Skin of body (tissue), 3 donors: ENCODE measurements at places on chromosomes 3 and 15. TPM values are rescaled to one million over a fixed set of nuclear protein-coding genes. Genes with fewer than 3 reads are reported as not detected.

The SCAMP5 gene
- total RNA-seq, result 3.2 TPM

The HCLS1 gene
- total RNA-seq, result 9.1 TPM

The CCR5 gene
- total RNA-seq, result 0.10 TPM

The TCAIM gene
- 18.4 TPM for total RNA-seq

The ACP3 gene
- 21.8 TPM for total RNA-seq

The FILIP1L gene
- total RNA-seq, result 40.1 TPM

The ADPRH gene
- 2.7 TPM for total RNA-seq

The ACTRT3 gene
- 1.7 TPM for total RNA-seq

The MESP2 gene
- total RNA-seq, result 0.30 TPM

The PRICKLE2 gene
- total RNA-seq, result 34.0 TPM

The CEMIP gene
- 6.5 TPM for total RNA-seq

The CACNA2D2 gene
- total RNA-seq, result 1.4 TPM

The B3GNT5 gene
- 23.4 TPM for total RNA-seq

The OR5H2 gene
- not detected for total RNA-seq

The ST3GAL6 gene
- 11.2 TPM for total RNA-seq

The DPPA4 gene
- total RNA-seq, result 1.5 TPM

The RTP1 gene
- not detected for total RNA-seq

The ALAS1 gene
- total RNA-seq, result 31.4 TPM

The PLA1A gene
- total RNA-seq, result 0.20 TPM

The SLCO2A1 gene
- total RNA-seq, result 3.7 TPM

The TRA2B gene
- total RNA-seq, result 170 TPM

The LIPC gene
- total RNA-seq, result 0.30 TPM

The OR4F15 gene
- total RNA-seq, result not detected

The PLSCR5 gene
- total RNA-seq, result not detected

The SLC2A2 gene
- total RNA-seq, result not detected

The TMCO5A gene
- total RNA-seq, result not detected

The SPTBN5 gene
- total RNA-seq, result 1.7 TPM

The CYP8B1 gene
- not detected for total RNA-seq

The WDR72 gene
- total RNA-seq, result 0.69 TPM

The GOLGA6L9 gene
- total RNA-seq, result 3.7 TPM

The ADIPOQ gene
- 86.7 TPM for total RNA-seq

The GP5 gene
- 0.39 TPM for total RNA-seq

The CP gene
- 1.1 TPM for total RNA-seq
